ENCODE measurements at places on chromosomes 7 and 10.

GRCh38 chr7:102469351-102469971 is 4.7 kb downstream of the LRWD1 start:
- no peak for DNase-seq

- no peak for DNase-seq
Measured at GRCh38 chr7:105654095-105654686, 72.9 kb upstream of the EFCAB10 start.

GRCh38 chr7:47664650-47665195 is 82.8 kb upstream of the TNS3 start:
- no peak for DNase-seq

DNA sequence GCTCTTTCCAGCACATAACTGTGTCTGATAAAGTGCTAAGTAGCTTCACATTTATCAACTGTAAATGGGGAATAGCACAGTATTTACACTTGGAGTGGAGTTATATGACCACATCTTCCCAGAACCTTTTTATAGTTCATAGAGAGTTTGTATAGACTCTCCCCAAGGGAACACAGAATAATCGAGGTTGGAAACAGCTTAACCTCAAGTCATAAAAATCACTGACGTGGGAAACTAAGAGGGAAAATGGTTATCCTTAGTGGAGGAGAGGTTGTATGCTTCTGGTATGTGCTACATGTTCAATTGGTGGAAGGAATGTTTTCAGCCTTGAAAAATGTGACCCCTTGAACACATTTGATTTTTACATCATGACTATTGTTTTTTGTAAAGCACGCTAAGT is 167.9 kb upstream of the KIAA1217 start:
- DNase-seq: no peak

GRCh38 chr7:32047075-32047474 is 23.1 kb downstream of the PDE1C start:
- DNase-seq: no peak

DNA sequence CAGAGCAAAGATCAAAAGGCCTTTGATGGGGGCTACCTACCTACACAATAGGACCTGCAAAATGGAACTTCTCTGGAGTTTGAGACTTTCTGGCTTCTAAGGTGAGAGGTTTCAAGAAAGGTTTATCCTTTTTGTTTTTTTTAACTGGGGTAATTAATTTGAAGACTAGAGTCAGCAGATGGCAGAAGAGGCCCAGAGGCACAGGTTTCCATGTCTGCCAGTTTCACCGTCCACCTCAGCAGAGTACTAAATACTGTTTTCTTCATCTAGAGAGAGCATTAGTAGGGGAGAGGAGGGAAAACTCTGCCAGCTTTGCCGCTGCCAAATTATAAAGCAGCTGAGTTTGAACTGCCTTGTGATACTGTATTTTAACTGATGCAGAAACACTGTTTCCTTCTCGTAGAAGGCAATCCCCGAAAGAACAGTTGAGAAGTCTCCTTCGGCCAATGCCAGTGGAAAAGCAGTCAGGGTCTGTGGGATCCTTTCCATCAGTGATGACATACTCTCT is 138.7 kb downstream of the SLC25A13 start:
- DNase-seq: no peak

GRCh38 chr10:126433351-126433750 is 45.1 kb upstream of the ADAM12 start:
- no peak for DNase-seq

DNA sequence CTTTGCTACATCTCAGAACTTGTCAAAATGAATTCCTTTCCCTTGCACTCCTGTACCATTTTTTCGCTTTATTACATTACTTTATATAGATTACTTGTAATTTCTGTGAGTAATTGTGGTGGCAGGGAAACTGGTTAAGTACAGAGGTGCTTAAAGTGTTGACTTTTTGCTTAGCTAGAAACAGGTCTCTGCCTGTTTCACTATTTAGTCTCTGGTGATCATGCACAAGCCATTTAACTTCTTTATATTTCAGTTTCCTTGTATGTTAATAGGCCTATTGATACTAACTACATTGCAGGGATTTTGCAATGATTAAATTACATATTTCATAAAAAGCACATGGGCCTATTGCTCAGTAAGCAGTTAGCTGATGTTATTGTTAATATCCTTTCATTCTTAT is 233.8 kb downstream of the PRKG1 start:
- DNase-seq: no peak

GRCh38 chr10:84551437-84552120 is 223.2 kb downstream of the CCSER2 start:
- no peak for DNase-seq

DNA sequence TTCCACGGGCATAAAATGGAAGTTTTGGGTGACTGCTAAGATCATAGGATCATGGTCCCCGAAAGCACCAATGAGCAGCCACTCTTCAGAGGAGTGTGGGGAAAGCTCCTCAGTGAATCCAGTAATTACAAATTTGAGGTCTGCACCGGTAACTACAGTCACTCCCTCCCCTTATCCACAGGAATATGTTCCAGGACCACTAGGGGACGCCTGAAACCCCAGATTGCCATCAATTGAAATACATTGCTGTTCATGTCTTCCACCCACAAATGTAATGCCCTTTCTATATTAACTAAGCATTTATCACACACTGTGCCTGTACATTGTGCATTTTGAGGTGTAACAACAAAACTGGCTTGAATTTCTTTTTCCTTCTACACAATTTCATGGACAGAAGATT is 447.9 kb upstream of the PFKP start:
- DNase-seq: no peak

All from right renal cortex interstitium (tissue), 3 donors.